ENCODE measurements at places on chromosomes 7 and 10.
A peak's percentile ranks its signal among the peaks of the same experiment; 100 is the strongest.

- DNase-seq, result no peak
Observed at GRCh38 chr10:125283191-125283835, 123.0 kb upstream of the CTBP2 start.

- no peak for DNase-seq
Observed at GRCh38 chr7:13407911-13408310, 581.6 kb downstream of the ETV1 start.

GRCh38 chr10:3045471-3046209 lies 21.7 kb upstream of the PFKP start:
- DNase-seq, result no peak

DNA sequence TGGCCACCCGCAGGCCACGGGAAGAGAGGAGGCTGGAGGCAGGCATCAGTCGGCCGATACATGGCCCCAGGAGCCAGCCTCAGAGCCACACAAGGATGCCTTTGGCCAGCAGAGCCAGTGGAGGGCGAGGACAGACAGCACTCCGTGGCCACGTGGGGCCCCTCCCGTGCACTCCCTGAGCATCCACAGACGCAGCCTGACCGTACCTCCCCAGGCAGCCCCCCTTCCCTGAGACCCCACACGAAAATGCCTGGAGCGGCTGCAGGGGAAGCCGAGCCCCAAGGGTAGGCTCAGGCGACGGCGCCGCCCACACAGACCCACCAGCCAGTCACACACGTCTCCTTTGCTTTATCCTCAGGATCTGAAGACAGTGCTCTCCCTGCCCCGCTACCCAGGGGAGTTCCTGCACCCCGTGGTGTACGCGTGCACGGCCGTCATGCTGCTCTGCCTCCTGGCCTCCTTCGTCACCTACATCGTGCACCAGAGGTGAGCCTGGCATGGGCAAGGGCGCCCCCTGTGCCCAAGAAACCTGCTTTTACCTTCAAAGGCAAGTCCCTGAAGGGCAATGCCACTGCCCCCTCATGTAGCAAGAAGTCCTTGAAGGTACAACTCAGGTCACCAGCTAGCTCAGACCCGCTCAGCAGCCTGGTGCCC lies 9.0 kb downstream of the ADGRA1 start:
- DNase-seq, result no peak

DNA sequence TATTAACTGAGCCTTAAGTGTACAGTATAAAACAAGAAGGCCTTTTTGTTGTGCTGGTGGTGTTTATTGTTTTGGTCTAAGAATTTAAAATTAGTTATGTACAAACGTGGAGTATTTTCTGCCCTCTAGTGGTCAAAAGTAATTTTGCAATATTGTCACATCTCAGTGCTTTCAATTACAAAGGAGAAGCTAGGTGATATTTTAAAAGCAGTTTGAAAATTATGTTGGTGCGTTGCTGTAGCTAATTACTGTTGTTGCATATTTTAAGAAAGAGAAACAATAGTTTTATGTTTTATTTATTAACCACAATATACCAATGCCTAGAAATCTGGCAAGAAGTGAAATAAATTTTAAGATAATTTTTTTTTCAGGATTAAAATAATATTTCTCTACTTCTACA lies 11.4 kb downstream of the NPVF start:
- DNase-seq, result peak; percentile 38

DNA sequence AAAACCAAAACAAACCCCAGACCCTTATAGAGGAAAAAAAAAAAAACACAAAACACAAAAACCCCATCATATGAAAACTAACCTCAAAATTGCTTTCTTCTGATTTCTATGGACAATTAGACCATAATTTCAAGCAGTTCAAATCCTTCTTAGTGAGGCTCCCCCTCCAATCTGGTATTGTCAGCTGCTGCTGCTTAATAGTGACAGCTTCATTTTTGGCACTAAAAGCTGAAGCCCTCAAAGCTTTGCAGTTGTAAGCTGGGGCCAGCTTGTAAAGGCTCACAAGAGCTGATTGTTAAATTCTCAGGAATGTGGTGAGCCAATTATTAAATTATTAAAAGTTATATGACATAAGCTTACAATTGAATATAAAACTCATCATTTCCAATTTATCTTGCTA lies 21.9 kb downstream of the ATXN7L1 start:
- DNase-seq, result no peak

DNA sequence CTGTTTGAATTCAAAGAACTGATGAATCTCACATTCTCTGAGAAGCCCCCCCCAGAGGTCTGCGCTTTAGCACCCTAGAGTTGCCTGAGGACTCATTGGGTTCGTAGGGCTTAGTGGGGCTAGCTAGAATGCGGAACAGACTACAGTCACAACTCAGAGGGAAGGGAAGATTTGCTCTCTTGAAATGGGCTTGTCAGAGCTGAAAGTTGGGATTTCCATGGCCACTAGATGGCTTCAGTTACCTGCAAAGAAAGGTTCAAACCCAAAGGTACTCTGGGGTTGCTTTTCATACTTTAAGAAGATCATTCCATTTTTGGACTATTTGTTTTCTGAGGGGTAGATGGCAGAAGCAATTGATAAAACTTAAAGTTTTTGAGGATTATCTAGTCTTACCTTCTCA lies 205.0 kb downstream of the BBS9 start:
- DNase-seq, result no peak

- DNase-seq, result no peak
Observed at GRCh38 chr7:7136466-7137381, 45.6 kb upstream of the C1GALT1 start.

DNA sequence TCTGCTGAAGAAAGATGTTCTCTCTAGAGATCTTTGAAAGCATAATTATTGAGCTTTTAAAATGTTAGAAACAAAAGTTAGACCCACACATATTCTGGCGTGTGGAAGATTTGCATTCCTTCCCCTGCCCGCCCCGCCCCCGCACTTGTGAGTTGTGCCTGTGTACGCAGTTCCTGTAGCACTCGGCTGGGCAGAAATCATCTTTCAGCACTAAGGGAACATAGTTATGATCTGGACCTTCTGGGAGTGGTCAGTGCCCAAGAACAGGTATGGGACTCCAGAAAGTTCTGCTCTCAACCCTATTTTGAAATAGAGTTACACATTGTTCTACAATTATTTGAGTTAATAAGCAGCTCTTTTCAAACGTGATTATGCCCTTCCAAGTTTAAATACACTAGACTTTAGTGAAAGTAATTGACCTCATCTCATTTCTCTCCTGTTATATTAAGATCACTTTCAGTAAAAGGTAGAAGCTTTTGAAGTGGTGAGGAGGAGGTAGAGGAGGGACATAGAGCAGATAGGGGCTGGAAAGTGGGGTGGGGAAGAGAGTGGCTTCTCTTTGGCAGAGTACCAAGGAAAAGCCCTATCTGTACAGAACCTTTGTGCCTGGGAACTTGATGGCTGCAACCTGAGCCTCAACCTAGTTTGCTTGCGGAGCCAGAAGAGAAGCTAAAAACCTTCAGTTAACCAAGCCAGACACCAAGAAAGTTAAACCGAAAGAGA lies 5.7 kb downstream of the BLVRA start:
- DNase-seq, result peak; percentile 16

GRCh38 chr7:100887516-100888290 lies 1.8 kb downstream of the UFSP1 start:
- peak; percentile 57 for DNase-seq

DNA sequence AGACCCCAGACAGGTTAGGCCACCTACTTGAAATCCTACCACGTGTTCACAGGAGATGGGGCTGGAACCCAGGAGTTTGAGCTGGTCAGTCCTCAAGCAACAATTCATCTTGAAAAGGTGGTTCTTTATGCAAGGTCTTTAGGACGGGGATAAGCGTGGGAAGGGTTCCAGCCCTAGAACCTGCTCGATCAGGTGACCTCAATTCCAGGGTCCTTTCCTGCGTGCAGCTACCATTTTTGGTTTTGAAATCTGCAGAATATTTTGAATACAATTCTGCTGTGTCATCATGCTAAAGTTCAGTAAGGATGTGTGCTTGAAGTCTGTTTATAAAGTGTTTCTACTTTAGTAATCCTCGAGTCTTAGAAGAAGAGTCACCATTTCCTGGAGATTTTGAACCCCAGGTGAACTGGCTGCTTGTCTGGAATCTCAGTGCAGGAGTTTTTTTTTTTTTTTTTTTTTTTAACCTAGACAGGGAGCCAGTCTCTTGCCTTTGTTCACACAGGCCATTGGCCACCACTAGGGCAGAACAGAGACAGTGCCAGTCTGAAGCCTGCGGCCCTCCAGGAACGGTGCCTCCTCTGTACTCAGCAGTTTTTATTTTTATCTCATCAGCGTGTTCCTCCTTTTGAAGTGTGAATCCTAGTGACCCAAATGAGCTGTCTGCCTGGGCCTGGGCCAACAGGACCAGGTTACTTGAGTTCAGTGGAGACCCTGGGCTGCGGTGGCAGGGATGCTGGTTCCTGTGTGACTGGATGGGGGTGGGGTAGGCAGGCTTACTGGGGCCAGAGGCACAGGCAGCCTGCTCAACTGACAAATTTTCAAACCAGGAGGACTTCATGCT lies 54.6 kb downstream of the EEPD1 start:
- no peak for DNase-seq

DNA sequence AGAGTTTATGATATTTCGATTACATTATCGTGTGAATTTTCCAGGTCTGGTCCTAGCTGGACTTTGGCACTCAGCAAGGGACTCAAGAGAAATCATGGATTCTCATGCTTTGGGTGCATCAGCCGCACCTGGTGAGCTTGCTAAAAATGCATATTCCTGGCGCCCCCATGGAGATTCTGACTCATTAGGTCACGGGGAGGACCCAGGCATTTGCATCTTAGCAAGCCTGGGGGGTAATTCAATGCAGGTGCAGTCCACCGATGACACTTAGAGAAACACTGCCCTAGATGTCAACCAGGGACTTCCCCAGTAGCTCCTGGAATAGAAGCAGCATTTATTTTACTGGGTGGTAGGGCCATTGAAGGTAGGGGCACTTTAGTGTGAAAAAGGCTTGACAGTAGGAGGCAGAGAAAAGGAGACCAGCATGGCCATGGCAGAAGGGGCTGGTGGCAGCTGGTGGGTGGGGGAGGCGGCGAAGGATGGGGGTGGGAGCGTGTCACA lies 29.9 kb upstream of the PDCD4 start:
- peak; percentile 75 for DNase-seq

DNA sequence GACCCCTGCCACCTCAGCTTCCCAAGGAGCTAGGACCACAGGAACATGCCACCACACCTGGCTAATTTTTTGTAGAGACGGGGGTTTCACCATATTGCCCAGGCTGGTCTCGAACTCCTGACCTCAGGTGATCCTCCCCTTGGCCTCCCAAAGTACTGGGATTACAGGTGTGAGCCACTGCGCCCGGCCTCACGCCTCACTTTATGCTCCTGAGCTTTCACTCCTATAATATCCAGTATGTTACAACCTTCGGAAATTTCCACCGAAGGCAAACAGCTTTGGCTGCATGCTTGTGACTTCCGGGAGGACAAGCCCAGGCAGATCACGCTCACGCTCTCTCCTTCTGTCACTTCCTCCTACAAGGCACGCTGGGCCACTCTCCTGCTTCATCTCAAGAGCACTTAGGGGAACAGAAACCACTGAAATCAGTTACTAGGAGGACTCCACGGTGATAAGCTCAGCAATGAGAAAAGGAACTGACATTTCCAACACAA lies 4.4 kb upstream of the MAD1L1 start:
- peak; percentile 79 for DNase-seq

- no peak for DNase-seq
Observed at GRCh38 chr7:126803990-126804389, 448.8 kb downstream of the GRM8 start.

- peak; percentile 54 for DNase-seq
Observed at GRCh38 chr10:90911133-90912051, 9.5 kb downstream of the ANKRD1 start.

- no peak for DNase-seq
Observed at GRCh38 chr10:80161321-80162083, 29.0 kb downstream of the PLAC9 start.

DNA sequence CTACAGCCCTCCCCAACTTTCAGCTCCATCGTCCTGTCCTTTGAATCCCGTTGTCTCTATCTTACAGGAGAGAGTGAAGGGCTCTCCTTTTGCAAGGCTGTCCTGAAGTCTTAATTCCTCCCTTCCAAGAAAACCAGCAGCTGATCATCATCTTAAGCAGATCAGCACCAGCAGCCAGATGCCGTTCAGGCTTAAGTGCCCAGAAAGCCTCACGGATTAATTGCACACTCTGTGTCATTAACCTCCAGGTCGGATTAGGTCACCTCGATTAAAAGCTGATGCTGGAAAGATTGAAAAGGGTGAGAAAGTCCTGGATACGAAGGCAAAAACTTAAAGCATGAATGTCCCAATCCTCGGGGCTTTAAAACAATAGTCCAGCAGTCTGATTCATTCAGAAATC lies 24.8 kb upstream of the ADARB2 start:
- DNase-seq, result no peak

GRCh38 chr7:10076660-10077300 lies 896.9 kb upstream of the PHF14 start:
- no peak for DNase-seq

- DNase-seq, result no peak
Observed at GRCh38 chr7:44278451-44279161, 46.8 kb downstream of the CAMK2B start.

- DNase-seq, result no peak
Observed at GRCh38 chr10:128263891-128264688, 137.9 kb upstream of the MKI67 start.

DNA sequence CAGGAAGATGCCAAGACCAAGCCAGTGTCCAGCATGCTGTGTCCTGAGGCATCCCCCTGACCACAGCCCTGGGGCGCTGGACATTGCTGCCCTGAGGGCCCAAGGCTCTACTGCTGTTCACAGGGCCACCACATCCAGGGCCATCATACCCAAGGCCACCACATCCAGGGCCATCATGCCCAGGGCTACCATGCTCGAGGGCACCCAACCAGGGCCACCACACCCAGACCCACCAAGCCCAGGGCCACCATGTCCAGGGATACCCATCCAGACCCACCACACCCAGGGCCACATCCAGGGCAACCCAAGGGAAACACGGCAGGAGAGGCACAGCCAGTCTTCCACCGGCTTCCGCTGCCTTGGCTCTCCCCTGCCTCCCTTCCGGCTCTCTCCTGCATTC lies 17.1 kb downstream of the STK32C start:
- no peak for DNase-seq

GRCh38 chr10:90174531-90174930 lies 473.1 kb downstream of the KIF20B start:
- no peak for DNase-seq

DNA sequence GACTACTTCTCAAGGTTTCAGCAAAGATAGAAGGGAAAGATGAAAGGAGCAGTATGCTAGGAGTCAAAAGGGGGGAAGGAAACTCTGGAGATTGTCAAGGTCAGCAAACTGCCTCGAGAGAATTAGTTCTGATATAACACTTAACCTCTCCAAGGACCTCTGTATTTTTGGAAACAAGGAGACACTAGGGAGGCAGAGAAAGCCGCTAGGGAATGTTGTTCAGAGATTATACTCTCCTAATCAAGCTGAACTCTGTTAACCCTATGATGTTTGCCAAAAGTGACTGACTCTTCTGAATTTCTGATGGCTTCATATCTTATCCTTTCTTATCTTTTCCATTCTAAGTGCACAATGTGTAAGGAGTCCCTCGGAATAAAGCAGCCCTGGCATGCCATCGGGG lies 27.1 kb downstream of the CREM start:
- DNase-seq, result no peak

- DNase-seq, result no peak
Observed at GRCh38 chr10:131168238-131168875, 143.2 kb downstream of the TCERG1L start.

GRCh38 chr10:46523119-46523961 lies 33.1 kb downstream of the GPRIN2 start:
- DNase-seq, result no peak

Data from memory B cell (primary cell).